ENCODE measurements at places on chromosomes 13 and 19.

GRCh38 chr19:10935371-10936059 is 6.9 kb downstream of the TIMM29 start:
- DNase-seq = no peak

DNA sequence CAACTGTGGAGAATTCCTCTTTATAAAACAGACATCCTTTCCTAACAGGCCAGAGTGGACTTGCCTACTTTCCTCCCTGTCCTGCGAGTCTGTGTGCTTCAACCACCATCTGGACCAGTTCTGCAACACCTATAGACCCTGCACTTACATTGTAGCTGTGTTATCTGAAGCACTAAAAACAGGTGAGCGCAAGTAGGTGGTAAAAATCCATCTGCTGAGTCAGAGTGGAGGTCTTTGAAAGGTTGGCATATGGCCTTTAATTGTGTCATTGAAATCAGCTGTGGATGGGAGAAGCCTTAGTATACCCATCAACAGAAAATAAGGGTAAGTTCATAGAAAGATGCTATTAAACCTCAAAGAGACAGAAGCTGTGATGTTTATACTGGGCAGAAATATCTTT is 7.6 kb upstream of the NALCN start:
- no peak for DNase-seq

GRCh38 chr13:39655569-39656324 is at the start of gene COG6:
Gene COG6 (plus strand): TSS chr13:39655662. CDS start chr13:39655727, 65 bp downstream.
- peak; percentile 91 for DNase-seq

- DNase-seq = no peak
Measured at GRCh38 chr13:75195495-75196146, 286.3 kb downstream of the TBC1D4 start.

- DNase-seq = peak; percentile 89
Measured at GRCh38 chr19:15836330-15837220, 21.1 kb upstream of the OR10H1 start.

DNA sequence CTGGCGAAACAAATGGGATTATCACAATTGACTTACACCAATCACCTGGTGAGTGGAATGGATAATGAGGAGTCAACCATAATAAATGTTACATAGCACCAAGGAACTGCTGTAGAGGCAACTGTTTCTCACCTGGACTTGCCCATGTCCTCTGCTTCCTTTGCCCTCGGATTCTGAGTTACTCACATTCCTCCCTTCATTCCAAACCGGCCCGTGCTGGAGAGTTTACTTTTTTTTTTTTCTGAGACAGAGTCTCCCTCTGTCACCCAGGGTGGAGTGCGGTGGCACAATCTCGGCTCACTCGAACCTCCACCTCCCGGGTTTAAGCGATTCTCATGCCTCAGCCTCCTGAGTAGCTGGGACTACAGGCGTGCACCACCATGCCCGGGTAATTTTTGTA is 41.5 kb upstream of the TSC22D1 start:
- no peak for DNase-seq

- no peak for DNase-seq
Measured at GRCh38 chr19:32680986-32681385, 5.3 kb downstream of the RGS9BP start.

DNA sequence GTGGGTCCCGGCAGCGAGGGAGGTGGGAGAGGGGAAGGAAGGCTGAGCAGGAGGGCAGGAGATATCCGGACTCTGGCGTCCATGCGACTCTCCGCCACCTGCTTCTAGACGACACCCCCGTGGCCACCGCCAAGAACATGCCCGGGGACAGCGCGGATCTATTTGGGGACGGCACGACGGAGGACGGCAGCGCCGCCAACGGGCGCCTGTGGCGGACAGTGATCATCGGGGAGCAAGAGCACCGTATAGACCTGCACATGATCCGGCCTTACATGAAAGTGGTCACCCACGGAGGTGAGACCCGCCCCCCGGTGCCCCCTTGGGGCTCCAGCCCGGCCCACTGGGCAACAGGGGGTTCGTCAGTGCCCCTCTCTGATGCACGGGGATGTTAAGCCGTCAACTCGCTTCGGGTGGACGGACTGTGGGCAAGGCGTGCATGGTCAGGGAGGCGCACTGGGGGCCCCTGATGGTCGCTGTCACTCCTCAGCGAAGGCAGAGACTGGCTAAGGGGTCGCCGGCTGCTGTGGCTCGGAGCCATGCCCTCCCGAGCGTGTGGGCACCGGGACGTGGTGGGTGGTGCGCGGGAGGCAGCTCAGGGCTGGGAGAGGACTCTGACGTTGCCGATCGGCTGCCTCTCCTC is 25.1 kb upstream of the NMRK2 start:
- no peak for DNase-seq

DNA sequence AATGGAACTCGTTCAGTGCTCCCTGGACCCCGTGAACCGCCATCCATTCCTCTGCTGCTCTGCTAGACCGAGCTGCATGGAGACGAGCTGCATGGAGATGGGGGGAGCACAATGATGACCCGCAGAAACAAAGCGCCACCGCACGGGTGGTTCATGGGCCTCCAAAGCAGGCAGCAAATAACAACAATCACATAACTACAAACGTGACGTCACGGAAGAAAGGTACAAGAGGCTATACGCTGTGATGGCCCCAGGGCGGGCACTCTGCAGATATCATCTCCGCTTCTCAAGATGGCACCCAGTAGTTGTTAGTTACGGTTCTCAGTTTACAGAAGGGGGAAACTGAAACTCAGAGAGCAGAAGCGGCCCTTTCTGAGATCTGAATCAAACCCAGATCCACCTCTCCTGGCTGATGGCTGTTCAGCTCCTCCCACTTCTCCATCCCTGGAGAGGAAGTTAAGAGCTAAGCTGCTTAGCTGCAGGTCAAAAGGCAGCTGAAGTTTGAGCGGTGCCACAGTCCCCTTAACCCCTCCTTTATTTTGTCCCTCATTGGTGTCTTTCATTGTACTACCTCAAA is 1.7 kb downstream of the ATP13A1 start:
- DNase-seq = no peak

DNA sequence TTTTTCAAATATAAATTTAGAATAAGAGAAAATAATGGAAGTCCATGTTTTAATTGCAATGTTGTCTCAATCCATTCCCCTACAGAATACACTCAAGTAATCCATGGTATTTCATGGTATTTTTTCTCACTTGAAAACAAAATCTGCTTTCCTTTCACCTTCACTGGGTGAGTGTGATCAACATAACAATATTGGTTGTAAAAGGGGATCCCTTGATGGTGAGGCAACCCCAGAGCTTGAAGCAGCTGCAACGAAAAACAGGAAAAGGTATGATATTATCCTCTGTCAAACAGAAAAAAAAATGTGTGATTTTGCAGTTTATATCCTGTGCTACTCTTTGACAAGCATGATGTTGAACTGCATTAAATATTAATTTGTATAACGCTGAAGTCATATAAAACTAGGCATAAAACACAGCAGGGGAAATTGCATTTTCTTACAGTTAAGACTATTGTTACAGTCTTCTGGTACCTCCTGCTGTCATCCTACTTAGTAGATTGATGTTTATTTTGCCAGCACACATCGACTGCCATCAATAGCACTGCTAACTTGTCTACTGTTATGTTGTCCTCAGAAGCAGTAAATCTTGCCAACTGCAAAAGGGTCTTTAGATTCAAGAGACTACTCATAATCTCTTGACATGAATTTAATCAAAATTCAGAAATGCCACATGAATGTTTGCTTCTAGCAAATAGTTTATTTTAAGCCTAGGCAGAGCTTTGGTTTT is 373.1 kb upstream of the MIR17HG start:
- no peak for DNase-seq

- DNase-seq = no peak
Measured at GRCh38 chr19:398719-399118, 10.2 kb downstream of the C2CD4C start.

DNA sequence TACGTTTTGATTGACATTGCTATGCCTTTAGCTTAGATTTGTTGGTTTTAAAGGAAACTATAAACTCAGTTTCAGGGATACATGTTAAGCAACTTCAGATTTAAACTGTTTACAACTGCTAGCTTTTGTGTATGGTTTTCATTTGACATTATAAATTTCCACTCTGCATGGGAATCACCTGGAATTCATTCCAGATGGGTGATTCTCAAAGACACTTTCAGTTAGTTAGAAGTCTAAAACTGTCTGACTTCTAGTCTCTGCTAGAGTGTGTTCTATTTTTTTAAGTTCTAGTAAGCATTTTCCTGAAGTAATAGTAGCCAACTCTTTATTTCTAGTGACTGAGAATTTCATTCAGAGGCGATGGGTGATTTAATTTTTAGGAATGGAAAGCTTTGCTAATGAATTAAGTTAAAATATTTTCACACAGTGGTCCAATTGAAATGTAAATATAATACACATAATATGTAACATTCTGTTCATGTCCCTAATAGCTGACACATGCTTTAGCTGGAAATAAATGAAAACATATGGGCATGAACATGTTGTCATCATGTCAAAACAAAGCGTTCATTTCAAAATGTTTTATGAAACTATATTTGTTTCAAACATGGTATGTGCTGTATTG is 58.3 kb upstream of the CSNK1A1L start:
- no peak for DNase-seq

- DNase-seq = no peak
Measured at GRCh38 chr13:36769126-36769525, 49.9 kb upstream of the RFXAP start.

- no peak for DNase-seq
Measured at GRCh38 chr13:99118179-99118578, 82.5 kb upstream of the UBAC2 start.

DNA sequence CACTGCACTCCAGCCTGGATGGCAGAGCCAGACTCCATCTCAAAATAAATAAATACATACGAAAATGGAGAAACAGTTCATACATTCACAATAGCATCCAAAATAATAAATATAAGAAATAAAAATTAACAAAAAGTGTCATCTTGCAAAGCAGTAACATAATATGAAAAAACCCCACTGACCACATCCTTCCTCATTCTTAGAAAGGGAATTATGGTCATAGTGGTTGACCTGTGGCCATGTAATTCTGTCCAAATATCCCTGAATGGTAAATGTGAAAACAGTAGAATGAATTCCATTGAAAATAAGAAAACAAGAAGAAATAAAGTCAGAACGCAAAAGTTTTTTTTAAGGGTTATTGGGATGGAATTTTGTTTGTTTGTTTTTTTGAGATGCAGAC is 7.0 kb upstream of the CDC42EP5 start:
- DNase-seq = no peak

DNA sequence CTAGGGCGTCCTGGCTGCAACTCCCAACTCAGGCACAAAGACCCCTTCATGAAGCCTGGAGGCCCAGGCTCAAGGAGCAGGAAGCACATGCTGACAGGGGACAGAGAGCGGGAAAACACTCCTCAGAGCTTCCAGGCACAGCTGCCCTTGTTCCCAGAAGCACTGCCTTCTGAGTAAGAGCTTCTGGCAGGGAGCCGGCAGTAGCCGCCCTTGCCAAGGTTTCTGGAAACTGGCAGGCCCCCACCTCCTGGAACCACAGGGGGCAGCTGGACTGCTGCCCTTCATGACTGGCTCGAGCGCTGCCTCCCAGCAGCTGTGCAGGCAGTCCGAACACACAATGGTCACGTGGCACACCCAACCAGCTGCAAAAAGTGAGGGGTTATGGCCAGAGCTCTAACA is 33.6 kb upstream of the EPHX3 start:
- no peak for DNase-seq
